ENCODE measurements at places on chromosomes 11 and 22.
A peak's percentile ranks its signal among the peaks of the same experiment; 100 is the strongest.

- no peak for DNase-seq
These were observed 28.0 kb downstream of the FADS2 start for GRCh38 chr11:61855939-61856680.

GRCh38 chr22:37916311-37916710, 10.2 kb downstream of the MICALL1 start:
- DNase-seq, result no peak

DNA sequence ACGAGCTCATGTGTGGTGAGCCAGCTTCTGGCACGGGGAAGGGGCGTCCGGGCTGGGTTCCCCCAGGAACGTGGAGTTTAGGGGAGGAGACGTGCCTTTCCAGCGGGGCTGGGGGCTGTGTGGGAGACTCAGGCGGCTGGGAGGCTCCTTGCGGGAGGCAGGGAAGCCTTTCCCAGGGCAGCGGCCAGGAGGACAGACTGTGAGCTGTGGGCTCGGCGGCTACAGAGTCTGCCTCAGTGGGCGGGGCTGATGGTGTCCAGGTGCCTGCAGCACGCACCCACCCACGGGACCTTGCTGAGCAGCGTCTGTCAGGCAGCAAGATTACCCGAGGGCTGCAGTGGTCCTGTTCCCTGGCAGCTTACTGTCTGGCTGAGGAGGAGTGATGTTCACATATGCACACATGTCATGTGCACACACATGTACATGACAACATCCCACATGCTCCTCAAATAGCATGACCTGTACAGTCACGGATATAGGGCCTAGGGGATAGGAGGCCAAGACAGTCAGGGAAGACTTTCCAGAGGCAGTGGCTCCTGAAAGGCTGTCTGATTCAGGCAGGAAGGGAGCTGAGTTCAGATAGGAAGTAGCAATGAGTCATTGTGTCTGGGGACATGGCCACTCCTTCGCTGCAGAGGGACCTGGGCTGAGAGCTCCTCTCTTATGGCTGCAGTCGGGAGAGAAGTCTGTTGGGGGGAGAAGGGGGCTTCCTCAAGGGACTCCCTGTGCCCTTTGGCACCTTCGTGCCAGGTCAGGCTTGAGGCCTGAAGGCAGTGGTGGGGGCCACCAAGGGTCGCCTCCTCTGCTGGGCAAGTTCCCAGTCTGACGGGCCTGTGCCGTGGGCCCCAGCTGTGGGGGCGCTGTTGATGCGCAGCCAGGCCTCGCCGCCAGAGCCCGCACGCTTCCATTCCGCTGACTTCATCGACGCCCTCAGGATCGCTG, 23.3 kb upstream of the PPP6R3 start:
- no peak for DNase-seq

GRCh38 chr11:129992161-129992944, 10.3 kb downstream of the PRDM10 start:
- peak; percentile 34 for DNase-seq

GRCh38 chr11:63845303-63845702, 6.4 kb downstream of the MARK2 start:
- no peak for DNase-seq

DNA sequence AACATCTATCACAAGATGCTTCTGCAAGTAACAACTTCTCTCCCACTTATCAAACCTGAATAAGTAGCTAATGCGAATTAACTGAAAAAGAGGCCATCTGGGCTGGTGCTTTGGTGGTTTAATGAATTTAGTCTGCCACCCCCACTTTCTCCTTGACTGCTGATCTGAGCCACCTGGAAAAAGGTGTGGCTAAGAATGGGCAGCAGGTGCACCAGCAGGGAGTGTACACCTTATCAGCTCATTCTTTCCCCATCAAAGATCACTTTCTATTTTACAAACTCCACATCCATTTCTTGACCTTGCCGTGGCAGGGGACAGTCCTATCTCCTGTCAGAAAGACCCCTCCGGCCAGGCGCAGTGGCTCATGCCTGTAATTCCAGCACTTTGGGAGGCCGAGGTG, 6.5 kb downstream of the RFPL3 start:
- DNase-seq, result no peak

DNA sequence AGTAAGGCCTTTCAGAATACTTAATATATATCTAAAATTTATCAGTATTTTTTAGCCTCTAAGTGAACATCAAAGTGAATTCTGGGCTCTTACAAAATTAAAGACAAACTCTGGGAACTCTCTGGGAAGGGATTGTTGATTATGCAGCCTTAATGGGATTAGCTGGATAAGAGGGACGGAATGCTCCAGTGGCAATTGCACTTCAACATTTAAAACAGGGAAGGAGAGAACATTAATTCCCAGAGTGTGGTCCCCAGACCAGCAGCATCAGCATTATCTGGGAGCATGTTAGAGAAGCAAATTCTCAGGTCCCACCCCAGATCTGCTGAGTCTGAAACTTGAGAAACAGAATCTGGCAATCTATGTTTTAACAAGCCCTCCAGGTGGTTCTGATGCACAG, 46.5 kb downstream of the POLD3 start:
- no peak for DNase-seq

DNA sequence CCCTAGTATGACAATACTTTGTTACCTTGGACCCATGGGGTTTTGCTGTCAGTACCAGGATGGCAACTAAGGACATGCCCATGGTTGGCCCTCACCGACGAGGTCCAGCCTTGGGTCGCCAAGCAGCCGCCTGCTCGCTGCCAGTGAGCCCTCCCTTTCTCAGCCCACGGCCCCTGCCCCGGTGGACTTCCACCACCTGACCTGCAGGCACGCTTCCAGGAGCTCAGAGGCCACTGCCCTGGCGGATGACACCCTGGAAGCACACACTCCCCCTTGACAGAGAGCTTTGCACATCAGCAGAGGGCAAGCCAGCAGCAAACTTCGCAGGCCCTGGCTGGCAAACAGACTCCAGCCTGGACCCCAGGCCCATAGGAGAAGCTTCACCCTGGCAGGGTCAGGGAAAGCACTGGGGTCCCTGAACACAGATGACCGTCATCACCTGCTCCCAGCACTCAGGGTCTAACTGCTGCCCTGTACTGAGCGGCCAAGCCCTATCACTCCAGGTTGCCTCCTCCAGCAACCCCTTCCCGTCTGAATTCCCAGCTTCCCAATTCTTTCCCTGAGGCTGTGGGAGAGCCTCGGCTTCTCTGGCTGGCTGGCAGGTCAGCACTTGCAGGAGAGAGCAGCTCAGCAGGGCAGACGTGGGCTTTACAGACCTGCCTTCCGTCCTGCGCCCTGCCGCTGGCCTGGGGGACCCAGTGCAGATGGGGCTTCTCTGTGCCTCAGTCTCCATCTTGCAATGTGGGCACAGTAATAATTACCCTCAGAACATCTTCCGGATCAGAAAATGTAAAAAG, 2.7 kb upstream of the PPARA start:
- no peak for DNase-seq

- peak; percentile 49 for DNase-seq
These were observed 38.6 kb downstream of the TRMU start for GRCh38 chr22:46373921-46374662.

- no peak for DNase-seq
These were observed 1.3 kb downstream of the PRPF19 start for GRCh38 chr11:60905047-60905446.

DNA sequence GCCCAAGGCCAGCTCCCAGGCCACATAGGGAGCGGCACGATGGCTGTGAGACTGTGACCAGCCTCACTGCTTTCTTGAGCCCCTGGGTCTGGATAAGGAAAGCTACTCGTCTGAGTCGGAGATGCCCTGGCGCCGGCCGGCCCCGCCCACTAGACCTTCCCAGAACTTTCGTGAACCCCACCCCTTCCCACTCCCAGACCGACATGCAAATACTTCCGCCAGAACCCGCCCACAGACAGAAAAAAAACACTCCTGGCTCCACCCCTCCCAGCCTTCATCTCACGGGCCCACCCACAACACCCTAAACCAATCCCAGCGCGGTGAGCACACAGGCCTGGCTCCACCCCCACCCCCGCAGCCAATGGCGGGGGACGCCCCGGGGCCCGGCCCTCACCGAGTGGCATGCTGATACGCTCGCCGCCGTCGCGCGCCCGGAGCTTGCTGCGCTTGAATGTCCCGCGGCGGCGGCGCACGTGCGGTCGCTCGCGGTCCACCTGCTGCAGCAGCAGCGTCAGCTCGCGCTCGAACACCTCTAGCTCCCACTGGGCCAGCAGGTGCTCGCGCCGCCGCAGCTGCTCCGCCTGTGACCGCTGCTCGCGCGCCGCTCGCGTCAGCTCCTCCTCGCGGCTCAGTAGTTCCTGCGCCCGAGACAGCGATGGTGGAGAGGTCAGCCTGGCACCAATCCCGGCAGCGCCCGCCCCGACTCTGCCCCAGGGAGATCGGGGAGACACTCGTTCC, 7.0 kb downstream of the MAP3K11 start:
- no peak for DNase-seq

DNA sequence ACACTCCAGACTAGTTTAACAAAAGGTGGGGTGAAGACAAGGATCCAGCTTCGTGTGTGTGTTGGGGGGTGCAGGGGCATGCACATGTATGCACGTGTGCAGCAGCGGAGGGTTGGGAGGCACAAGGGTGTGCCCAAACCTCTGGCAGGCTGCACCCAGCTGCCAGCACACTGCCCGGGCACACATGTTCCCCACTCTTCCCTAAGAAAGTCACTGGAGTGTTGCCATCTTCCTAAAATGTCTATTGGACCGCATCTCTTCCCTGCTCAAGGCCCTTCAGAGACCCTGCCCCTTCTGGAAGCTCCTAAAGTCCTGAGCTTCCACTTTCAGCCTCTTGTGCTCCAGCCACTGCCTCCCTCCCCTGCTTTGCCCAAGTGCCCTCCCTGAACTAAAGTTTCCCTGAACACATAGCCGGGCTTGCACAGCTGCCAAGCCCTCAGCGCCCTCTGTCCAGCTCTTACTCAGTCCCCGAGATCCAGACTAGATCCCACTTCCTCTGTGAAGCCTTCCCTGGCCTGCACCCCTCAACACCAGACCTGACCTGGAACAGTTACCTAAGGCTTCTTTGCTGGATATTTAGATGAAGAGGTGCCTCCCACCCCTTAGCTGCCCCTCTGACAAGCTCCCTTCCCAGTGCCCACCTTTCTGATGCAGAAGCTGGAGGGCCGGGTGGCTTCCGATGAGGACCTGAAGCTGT, 6.0 kb downstream of the CFL1 start:
- no peak for DNase-seq

GRCh38 chr11:65425105-65425970, 2.7 kb downstream of the NEAT1 start:
- DNase-seq, result peak; percentile 84

DNA sequence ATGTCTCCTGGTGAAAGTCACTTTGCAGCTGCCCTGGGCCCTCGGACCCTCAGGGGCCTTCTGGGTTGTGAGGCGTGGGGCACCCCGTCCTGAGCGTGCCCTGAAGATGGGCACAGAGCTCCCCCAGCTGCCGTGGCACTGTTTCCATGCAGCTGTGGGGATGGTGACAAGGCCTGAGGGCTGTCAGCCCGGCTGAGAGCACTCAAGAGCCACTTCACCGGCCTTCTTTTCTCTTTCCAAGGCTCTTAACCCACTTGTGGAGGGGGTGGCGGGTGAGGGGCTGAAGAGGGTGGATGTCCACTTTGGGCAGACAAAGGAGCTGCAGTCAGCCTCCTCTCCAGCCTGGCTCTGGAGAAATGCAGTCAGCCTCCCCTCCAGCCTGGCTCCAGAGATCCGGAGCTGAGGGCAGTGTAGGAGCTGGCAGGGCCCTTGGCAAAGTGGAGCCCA, 239.5 kb downstream of the ST3GAL4 start:
- DNase-seq, result no peak

DNA sequence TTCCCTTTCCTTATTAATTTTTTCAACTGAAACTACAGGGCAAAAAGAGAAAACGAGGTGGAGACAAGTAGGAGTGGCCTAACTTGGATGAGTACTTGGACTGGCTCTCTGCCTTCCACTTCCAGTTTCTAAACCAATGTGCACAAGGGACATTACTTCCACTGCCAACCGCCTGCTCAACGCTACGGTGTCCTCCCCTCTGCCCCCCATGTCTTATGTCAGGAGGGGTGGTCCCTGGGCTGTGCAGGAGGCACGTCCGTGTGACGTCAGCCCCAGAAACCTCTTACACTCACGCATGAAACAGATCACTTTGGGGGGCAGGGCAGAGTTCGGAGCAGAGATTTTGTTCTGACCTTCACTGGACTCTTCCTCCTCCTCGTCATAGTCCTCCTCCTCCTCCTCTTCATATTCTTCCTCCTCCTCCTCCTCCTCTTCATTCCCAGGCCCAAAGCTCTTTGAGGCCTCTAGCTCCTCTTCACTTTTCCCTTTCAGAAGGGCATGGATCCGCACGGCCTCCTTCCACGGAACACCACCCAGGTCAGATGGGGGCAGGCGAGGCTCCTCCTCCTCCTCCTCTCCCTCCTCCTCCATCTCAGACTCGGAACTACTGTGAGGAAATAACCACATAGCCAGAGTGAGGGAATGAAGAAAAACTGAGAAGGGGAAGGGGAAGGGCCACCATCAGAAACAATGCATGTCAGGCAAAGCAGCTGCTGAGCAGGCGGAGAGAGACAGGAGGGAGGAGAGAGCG, 57.4 kb upstream of the BID start:
- no peak for DNase-seq

- no peak for DNase-seq
These were observed 19.3 kb downstream of the UPB1 start for GRCh38 chr22:24514241-24515026.

DNA sequence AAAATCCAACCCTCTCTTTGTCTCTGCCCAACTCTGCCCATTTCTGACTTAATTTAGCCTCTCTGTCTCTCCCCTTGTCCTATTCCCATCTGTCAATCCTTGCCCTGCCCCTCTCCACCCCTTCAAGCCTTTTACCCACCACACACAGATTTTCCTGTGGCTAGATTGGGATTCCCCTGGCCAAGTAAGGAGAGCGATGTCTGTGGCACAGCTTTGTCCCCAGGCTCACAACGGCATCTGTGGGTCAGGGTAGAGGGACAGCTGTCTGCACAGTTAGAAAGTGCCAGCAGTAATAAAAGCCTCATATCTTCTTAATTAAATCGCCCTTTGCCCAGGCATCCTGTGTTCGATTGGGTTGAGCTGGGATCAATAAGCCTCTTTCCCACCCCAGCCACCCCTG, 1.3 kb upstream of the KCNC1 start:
- no peak for DNase-seq

GRCh38 chr22:46723882-46724281, 14.2 kb downstream of the CERK start:
- DNase-seq, result no peak

- no peak for DNase-seq
These were observed 5.0 kb downstream of the CBX7 start for GRCh38 chr22:39147335-39148025.

GRCh38 chr11:111360150-111361043, 18.7 kb downstream of the POU2AF1 start:
- no peak for DNase-seq

DNA sequence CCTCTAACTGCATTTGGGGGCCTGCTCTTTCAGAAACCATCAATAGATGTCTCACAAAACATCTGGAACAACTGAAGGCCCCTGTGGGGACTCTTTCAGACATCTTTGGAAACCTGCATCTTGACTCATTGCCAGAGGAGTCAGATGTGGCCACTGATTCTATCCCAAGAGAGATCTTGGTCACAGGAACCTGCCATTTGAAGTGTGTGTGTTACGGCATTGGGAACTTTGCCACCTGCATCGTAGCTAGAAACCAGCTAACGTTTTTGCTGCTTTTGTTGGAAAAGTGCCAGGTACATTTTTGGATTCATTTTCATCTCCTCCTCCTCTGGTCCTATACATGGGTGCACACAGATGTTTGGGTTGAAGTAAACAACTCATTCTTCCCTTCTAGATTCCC, 4.3 kb downstream of the SRRD start:
- no peak for DNase-seq
